Cardiac atrium fibroblast (primary cell): ENCODE measurements at places on chromosomes 6 and 20. TPM values are rescaled to one million over a fixed set of nuclear protein-coding genes. Genes with fewer than 3 reads are reported as not detected.

FNDC1 gene
- total RNA-seq = under 0.01 and 0.32 TPM in 2 replicates

PNLDC1 gene
- total RNA-seq = not detected in 2 replicates

ITPR3 gene
- total RNA-seq = 21.5 TPM in 2 replicates

PPP1R16B gene
- 0.49 and 0.54 TPM in 2 replicates for total RNA-seq

FGD2 gene
- total RNA-seq = not detected in 2 replicates

MUCL3 gene
- not detected in 2 replicates for total RNA-seq

RAET1L gene
- total RNA-seq = not detected in 2 replicates

CD109 gene
- 13.4 and 15.9 TPM in 2 replicates for total RNA-seq

GGTLC1 gene
- not detected in 2 replicates for total RNA-seq

CARMIL1 gene
- total RNA-seq = 43.6 and 48.2 TPM in 2 replicates

CCN5 gene
- 4.1 and 5.8 TPM in 2 replicates for total RNA-seq

BMP6 gene
- 30.6 and 43.1 TPM in 2 replicates for total RNA-seq

RHAG gene
- total RNA-seq = not detected in 2 replicates
